ENCODE measurements at places on chromosomes 12 and 14.

DNA sequence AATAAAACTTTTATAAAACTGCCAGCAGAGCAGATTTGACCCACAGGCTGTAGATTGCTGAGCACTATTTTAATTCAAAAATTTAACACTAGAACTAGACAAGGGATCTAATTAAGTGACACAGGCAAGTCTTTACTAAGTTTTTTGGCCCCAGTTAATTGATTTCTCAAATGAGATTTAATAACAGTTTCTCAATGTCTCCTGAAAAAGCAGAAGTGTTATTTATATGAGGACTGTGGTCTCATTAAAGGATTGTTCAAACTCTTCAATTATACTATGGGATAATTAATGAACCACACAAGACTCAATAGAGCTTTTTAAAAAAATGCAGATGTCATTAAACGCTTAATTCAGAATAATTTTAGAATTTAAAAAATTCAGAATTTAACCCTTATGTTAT is 1.9 kb downstream of the HEATR5A start:
- DNase-seq: peak; percentile 13

GRCh38 chr12:21330682-21331253 is 3.9 kb downstream of the SLCO1A2 start:
- no peak for DNase-seq

DNA sequence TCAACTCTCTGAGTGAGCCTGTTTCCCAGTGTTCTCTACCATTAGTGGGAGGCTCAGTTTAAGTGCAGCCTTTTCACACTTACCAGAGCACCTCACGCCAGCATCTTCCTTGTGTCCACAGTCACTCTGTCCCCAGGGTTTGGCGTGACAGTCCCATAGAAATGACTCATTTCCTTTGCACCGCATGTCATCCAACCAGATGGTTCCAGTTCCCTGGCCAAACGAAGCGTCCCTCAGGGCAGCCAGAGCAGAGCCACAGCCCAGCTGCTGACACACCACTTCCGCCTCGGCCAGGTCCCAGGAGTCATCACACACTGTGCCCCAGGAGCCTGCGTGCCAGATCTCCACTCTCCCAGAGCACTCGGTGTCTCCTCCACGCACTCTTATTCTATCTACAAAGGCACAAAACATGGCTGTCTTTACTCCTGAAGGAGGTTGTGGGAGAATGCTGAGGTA is 65.4 kb downstream of the ACSM4 start:
- DNase-seq: no peak

DNA sequence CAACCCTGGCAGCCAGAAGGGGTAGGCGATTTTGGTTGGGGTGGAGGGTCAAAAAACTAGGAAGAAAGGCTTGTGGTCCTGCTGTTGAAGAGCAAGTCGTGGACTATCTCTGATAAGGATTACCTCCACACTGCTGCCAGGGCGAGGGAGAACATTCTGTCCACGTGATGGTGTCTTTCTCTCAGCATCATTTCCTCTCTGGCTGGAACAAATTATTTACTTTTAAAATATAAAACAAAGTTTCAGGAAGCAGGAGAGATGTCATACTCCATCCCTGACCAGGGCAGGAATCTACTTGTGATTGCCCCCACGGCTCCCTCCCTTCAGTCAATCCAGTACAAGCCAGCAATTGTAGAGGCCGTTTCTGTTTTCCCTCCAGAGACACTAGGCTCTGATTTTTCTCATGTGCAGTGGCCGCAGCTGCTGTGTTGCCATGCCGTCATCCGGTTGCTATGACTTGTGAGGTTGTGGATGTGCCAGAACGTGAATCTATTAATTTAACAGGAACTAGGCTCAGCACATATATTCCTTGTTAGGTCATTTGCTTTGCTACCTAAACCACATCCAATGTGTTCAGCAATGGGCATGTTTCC is 61.5 kb upstream of the PTGR2 start:
- DNase-seq: no peak

DNA sequence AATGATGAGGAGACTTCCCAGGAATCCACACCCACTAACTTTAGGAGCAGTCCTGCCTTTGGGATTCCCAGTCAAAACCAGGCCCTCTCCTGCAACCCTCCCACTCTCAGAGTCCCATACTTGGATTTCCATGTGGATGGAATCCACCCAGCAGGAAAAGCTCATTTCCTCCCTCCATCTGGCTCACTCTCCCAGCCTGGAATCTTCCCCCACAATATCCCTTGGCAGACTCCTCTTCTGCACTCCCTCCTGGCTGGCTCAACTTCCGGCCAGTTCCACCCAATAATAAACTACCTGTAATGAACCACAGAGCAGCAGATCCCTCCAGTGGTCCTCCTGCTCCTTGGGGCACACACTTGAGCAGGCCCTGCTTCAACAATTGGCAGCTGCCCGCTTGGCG is 102.8 kb upstream of the EGLN3 start:
- DNase-seq: no peak

DNA sequence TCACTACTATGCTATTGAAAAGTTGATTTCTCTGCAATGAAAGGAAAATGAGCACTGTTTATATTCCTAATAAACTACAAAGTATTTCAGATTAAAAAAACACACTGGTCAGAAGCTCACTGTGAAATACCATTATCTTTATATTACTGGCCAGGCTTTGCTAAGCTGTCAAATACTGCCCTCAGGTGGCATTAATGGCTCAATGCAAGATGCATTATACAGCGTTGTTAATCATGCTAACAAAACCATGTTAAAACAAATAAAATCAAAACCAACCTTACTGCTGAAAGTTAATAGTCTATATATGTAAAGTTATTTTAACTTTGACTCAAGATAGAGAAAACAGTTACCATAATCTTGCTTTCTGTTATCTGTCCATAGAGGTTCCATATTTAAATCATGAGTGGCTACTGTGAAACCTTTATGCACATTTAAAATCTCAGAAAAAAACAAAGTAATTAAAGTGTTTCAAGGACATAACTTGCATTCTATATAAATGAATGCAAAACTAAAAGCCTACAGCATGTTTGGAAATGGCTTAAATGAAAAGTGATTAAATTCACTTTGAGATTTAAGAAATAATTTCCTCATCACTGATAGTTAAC is 121.7 kb downstream of the RALGAPA1 start:
- DNase-seq: peak; percentile 56

- DNase-seq: no peak
Observed at GRCh38 chr14:68654471-68654941, 138.4 kb downstream of the ZFP36L1 start.

- DNase-seq: no peak
Observed at GRCh38 chr14:94278731-94279130, 14.3 kb downstream of the SERPINA10 start.

DNA sequence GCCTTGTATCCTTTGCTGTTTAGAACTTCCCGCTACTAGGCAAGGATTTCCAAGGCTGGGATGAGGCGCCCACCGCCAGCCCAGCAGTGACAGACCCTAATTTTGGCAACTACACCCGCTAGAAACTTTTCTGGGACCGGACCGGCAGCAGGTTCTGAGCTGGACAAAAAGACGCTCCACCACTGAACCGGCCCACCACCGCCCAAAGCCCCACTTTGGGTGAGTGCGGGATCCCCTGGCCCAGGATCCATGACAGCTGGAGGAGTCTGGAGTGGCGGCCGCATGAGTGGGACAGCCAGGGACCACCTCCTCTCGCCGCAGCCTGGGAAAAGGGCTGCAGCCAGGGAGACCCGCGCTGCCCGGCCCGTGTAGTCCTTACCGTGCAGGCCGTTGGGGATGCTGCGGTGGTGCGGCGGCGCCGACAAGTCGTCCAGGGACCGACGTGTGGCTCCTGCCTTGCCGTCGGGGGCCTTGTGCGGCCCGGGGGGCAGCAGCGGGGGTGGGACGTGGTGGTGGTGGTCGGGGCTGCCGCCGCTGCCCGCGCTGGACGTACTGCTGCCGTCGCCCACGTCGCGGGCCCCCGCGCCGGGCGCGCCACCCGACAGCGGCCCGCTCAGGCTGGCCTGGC is 1.1 kb downstream of the CCDC85C start:
- DNase-seq: no peak

DNA sequence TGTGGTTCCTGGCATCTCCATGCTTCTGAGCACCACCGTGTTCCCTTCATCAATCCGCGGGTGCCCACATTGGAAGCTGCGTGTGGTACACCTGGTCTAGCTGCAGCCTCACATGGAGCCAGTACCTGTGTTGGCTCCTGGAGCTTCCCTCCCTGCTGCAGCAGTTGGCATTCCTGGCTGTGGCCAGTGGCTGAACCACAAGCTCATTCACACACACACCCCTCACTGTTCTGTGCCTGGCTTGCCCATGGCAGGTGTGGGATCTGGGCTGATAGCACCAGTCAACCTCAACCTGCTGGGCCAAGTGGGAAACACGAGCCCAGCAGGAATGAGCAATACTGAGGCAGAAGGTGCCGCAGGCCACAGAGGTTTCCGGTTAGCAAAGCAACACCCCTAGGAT is 256.2 kb upstream of the LRFN5 start:
- no peak for DNase-seq

DNA sequence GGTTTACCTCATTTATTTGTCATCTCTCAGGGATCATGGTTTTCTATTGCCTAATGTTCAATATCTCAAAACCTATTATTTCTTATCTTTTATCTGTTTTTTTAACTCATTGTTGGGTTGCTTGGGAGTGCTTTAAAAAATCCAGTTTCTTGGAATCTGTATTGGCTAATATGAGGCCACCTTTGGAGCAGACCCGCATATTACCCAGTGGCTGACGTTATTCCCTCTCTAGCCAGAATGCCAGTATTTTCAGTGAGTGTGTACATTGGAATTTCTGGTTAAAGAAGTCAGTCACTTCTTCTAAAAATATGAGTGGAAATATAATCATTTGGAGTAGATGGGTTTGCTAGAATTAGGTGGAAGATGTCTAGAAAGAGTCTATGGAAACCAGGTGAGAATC is 38.3 kb downstream of the PRMT8 start:
- DNase-seq: no peak

DNA sequence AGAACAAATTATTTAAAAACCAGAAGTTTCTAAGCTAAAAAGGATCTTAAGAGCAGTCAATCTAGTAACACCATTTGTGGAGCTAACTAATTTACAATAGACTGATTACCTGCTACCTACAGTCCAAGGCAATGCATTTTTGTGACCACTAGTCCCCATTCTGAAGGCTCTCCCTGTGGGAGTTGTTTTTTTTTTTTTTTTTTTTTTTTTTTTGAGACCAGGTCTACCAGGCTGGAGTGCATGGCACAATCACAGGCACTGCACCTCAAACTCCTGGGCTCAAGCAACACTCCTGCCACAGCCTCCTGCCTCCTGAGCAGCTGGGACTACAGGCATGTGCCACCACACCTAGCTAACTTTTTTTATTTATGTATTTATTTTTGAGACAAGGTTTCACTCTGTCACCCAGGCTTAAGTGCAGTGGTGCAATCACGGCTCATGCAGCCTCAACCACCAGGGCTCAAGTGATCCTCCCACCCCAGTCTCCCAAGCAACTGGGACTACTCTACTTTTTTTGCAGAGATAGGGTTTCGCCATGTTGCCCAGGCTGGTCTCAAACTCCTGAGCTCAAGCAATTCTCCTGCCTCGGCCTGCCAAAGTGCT is 3.9 kb downstream of the GNPTAB start:
- peak; percentile 24 for DNase-seq

DNA sequence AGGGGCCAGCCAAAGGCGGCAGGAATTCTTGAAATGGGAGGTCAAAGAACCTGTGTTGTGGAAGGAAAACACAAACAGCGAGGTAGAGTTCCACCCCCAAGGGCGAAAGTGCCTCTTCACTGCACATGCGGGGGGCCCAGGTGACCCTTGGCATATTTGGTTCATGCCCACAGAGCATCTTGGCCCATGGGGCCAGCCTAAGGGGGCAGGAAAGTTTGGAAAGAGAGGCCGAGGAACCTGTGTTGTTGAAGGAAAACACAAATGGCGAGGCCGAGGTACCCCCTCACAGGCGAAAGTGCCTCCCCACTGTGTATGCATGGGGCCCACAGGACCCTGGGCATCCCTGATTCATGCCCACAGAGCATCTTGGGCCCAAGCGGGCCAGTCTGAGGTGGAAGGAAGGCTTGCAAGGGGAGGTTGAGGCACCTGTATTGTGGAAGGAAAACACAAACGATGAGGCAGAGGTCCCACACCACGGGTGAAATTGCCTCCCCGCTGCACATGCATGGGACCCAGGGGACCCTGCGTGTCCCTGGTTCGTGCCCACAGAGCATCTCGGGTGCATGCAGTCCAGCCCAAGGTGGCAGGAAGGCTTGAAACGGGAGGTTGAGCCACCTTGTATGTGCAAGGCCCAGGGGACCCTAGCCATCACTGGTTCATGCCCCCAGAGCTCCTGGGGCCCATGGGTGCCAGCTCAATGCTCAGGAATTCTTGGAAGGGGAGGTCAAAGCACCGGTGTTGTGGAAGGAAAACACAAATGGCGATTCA is 384.1 kb downstream of the ALG10 start:
- DNase-seq: no peak

GRCh38 chr12:18564306-18564705 is 173.5 kb downstream of the PLCZ1 start:
- no peak for DNase-seq

- peak; percentile 9 for DNase-seq
Observed at GRCh38 chr12:77645966-77646598, 184.6 kb upstream of the NAV3 start.

DNA sequence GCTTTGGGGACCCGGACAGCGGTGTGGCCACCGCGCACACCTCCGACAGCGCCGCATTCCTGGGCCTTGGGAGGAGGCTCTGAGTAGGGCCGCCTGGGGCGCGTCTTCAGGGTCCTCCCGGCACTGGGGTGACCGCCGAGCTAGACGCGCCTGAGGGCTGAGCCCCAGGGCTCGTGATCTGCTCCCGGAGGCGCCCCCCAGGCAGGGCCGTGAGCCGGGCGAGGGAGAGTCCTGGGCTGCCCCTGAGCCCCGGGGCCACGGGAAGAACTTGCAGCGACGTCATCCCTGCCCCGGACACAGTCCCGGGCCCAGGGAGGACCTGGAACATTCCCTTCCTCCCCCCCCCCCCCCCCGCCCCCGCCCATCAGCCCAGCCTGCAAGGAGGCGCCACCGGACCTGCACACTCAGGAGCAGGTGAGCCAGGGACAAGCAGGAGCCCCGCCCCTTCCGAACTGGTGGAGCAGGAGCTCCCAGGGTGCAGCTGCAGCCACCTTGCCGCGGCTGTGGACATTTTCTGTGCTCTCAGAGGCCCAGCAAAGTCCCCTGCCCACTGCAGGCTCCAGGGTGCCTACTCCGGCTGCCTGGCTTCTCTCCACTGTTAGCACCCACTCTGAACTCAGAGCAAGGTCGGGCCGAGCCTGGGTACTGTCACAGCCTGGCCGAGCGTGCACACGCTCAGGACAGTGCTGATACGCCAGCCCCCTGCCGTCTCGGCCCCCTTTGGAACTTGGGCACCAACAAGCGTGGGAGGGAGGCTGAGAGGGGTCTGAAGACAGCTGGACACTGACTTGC is 50.7 kb downstream of the A2M start:
- no peak for DNase-seq
